SW 1271 (cell line): ENCODE measurements at places on chromosomes 3 and 15.

- no peak for DNase-seq
These were observed 59.0 kb upstream of the NECTIN3 start for GRCh38 chr3:111012388-111013248.

- DNase-seq = peak; percentile 49
These were observed 9.6 kb upstream of the PSMD2 start for GRCh38 chr3:184289426-184289938.

DNA sequence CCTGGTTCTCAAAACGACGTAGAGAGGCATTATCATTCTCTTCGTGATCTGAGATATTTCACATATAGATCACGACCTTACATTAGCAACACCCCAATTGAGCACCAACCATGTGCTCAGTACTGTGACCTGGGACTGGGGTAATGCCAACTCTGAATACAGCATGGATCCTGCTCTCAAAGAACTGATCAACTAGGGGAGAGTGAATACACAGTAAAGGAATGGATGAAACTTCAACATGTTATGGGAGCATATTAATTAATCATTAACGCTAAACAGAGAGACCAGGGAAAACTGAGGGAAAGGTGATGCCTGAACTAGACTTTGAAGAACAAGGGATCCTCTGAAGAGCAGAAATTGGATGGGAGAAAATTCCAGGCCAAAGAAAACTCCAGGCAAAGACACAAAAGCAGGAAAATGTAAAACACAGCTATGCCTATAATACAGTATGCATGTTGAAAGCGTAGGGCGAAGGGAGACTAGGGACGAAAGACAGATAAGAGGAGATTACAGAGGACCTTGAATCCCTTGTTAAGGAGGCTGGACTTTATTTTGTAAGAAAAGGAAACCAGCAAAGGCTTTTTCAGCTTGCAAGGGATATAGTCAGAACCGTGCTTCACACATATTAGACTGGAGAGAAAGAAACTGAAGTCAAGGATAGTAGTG, 105.7 kb downstream of the ANO10 start:
- DNase-seq = no peak

DNA sequence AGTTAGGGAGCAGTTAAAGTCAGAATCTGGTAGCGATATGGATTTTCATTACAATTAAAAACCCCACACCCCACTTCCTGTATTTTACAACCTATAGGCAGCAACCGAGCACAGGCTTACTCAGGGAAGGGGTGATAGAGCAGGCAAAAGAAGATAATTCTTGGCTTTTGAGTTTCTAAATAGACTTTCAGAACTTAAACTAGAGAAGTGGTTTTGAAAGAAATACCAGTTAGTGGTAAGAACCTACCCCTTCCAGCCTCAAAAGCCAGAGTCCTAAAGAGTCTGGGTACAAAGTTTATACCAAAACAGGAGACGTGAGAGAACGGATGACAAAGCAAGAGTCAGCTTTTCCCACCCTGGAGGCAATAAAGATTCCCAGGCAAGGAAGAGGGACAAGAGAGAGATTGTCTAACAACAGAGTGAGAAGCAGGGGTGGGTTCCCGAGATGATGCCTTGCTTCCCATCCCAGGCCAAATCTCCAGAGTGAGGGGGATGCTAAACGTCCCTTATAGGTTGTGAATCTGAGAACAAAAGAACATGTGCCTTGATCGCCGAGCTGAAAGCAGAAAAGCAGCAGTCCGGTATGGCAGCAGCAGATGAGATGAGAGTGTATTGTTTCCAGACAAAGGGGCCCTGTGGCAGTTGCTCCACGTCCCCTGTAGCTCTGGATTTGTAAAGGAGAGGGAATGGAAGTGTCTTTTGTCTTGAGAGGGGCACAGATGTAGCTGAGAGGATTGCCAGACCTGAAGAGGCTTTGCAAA, 36.8 kb downstream of the KLHL6 start:
- DNase-seq = no peak

DNA sequence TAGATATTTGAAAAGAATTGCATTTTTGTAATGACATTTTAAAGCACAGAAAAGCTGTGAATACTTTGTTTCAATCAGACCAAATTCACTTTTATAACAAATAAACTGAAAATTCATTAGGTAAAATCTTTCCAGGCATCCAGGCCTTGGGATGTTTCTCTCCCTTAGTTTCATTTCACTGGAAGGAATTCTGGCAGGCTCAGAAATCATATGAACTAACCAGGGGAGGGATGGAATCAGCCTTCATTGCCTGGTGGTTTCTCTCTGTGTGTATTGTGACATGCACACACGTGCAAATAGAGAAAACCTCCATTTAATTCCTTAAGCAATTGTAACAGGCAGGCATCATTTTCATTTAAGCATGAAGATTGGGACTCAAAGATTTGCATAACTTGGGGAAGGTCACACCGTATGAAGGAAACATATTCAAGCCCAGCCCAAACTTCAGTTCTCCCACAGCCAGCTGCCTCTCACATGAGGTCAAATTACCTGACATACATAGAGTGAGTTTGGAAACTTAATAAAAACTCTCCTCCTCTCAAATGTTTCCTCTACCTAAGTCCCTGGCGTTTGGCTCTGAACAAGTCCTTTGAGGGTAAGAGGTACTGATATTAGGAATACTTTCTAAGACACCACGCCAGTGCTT, 376.1 kb upstream of the MCTP2 start:
- no peak for DNase-seq

- no peak for DNase-seq
These were observed 128.5 kb downstream of the LMLN start for GRCh38 chr3:198088421-198088955.

- peak; percentile 52 for DNase-seq
These were observed 32.4 kb upstream of the SLC6A11 start for GRCh38 chr3:10783360-10784351.

- DNase-seq = no peak
These were observed 136.6 kb upstream of the SMAD3 start for GRCh38 chr15:66928784-66929183.

DNA sequence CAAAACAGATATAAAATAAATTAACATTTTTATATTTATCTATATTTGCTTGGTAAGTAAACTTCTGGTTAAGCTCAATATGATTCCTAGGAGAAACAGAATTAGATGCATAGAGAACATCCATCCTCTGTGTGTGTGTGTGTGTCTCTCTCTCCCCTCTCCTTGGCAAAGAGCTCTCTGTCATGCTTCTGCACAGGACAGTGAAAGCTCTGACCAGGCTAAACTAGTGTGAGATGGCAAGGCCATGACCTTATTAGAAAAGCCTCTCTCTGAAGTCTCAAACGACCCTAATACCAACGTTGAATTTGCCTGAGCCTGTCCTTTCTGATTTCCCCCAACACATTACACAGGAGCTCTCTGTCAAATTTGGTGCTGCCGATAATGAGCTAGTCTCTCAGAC, 746.0 kb downstream of the VGLL3 start:
- DNase-seq = no peak

DNA sequence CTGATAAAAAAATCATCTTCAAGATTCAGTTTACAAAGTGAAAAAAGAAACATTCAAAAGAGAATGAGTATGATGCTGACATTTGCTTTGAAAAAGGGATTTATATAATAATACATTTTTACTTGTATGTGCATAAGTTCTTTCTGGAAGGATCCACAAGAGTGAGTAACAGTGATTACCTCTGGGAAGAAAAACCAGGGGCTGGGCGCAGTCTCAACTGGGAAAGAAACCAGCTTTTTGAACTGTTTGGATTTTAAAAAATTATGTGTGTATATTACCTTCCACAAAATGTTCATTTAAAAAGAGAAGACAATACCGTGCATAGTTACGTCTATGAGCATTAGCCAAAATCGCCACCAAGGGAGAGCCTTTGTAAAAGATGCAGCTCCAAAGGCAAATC, 1.3 kb downstream of the CLEC3B start:
- no peak for DNase-seq

DNA sequence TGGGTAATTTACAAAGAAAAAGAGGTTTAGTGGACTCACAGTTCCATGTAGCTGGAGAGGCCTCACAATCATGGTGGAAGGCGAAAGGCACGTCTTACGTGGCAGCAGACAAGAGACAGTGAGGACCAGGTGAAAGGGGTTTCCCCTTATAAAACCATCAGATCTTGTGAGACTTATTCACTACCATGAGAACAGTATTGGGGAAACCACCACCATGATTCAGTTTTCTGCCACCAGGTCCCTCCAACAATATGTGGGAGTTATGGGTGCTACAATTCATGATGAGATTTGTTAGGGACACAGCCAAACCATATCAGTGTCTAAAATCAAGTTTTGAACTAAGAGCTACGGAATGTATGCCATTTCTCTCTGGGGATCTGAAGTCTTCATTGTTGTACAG, 354.8 kb upstream of the C2CD4B start:
- no peak for DNase-seq

GRCh38 chr15:64636556-64636955, 138.8 kb downstream of the RBPMS2 start:
- DNase-seq = no peak

- no peak for DNase-seq
These were observed 181.3 kb downstream of the NFKBIZ start for GRCh38 chr3:102030661-102031060.

GRCh38 chr3:62229908-62230307, 143.4 kb downstream of the FEZF2 start:
- DNase-seq = peak; percentile 28

- no peak for DNase-seq
These were observed 11.2 kb downstream of the BOC start for GRCh38 chr3:113222451-113223086.

GRCh38 chr3:197327701-197328100, 29.3 kb upstream of the DLG1 start:
- no peak for DNase-seq

DNA sequence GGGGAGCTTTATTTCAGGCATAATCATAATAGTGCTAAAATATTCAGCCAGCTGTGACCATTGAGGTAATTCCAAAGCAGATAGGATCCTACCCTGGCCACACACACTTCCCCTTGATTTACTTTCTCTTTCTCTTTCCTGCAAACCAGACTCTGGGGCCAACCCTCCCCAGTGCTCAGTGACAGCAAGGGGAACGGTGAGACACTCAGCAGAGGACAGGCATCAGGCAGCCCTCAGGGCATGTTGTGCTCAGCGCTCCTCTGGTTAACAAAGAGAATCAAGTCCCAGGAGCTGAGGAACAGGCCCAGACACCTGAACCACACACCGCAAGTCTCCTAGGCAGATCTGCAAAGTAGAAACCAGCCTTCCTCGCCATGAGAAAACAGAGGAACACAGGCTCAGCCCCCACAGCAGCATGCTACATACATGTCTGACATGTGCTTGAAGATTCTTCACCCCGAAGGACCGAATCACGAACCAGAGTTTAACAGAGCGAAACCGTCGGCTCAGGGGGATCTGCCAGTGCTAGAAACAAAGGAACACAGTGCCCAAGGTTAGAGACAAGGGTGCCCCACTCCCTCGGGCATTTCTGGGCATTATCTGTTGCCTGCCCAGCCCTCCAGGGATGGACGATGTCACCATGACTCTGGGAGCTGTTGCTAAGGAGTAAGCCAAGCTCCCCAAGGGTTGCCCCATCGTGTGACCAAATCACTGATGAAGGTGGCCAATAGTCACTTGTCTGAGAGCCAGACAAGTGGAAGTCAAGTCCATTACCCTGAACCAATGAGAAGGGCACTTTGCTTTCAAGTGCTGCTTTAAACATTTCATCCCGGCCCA, 17.5 kb downstream of the HDC start:
- DNase-seq = no peak

- no peak for DNase-seq
These were observed 387.5 kb downstream of the NLGN1 start for GRCh38 chr3:173785004-173785403.

GRCh38 chr15:26899658-26900057, 32.8 kb downstream of the GABRA5 start:
- DNase-seq = no peak

GRCh38 chr3:100561459-100562158, 47.8 kb upstream of the ADGRG7 start:
- no peak for DNase-seq

DNA sequence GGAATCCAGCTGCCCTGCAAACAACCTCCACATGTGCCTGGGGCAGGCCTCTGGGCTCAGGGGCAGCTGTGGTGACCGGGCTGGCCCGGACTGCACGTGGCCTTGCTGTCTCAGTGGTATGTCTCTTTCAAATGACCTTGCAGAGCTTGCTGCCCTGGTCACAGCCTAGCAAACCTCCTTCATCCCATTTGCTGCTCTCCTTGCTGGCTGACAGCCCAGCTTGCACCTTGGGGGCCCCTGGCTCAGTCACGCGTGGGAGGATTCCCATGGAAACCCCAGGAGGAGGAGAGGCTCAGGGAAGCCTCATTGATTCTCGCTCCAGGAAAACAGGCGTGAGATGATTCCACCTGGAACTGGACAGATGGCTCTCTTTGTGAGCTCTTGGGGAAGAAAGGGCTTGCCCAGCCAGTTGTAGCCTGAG, 5.6 kb downstream of the SPSB4 start:
- no peak for DNase-seq

DNA sequence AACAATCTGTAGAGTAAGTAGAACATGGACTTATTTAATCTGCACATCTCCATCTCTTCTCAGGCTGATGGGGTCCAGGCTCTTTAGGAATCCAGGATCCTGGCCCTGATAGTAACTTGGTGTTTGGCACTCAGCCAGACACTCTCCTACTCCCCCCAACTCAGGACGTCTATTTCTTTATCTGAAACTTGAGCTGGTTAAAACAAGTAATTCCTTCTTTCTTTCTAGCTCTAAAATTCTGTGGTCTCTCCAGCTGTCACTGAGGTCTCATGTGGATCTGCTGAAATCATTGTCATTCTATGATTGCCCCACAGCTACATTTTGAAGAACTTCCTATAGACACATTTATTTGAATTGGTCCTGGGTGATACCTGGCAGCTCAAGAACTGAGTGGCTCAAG, 59.0 kb downstream of the TP63 start:
- DNase-seq = no peak
